ENCODE measurements at places on chromosomes 6 and 20.

- no peak for DNase-seq
These were observed 12.9 kb upstream of the FKBP1A start for GRCh38 chr20:1405801-1406200.

DNA sequence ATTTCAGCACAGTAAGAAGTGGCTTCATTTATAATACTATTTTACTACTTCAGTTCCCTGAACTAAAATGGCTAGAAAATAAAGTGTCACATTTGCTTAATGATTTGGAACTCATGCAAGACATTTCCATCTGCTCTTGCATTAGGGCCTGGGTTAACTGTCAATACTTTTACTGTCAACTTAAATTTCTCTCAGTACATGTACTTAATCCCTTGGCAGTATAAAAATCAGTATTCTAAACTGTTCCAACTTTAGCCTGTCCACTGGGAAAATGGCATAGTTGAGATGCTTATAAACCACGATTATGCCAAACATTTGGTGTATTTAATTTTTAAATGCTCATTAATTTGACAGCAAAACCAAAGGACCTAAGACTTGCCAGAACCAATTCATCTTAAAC lies 154.5 kb downstream of the ASCC3 start:
- no peak for DNase-seq

DNA sequence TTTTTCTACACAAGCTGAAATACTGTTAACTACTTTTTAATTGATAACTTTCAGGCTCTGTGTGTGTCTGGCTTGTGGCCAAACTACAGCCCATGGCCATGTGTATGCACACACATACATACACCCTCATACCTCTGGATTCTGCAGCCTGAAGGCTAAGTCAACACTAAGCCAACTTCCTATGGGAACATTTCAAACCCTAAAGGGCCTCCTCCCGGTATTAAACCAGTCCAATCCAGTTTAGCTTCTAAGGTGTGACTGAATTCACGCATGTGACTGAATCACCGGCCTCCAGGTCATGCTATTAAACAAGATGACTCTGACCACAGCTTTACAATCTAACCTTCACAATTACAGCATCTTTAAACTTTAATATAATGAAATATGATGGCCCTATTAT lies 20.7 kb upstream of the DST start:
- DNase-seq, result no peak

DNA sequence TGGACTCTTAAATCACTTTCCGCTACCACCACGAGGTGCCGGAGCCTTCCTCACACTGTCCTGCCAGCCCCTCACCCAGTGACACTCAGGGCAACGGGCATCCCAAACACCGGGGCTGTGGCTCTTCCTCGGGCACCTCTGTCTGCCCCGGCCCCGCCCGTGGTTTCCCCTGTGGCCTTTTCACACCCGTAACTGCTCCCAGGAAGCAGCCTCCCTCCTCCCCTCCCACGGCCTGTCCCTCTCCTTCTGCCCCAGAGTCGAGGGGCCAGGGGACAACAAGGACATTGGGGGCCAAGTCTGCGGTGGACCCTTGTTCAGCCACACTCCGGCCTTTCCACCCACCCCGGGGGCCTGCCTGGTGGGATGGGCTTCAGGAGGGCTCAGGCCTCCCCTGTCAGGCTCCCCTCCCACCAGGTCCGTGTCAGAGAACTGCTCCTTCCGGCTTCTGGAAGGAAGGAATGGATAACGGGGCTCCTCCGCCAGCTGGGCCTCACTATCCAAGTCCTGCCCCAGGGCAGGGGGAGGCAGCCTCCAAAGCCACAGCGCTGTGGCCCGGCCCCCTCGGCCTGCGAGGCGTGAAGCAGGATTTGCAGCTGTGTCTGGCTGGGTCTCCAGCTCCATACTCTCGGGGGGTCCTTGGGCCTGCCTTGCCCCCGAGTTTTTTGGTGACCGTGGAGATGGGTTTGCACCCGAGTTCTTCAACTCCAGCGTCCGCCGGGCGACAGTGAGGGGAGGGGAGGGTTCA lies 54.7 kb upstream of the CHRNA4 start:
- DNase-seq, result no peak

GRCh38 chr6:71908162-71908765 lies 21.9 kb downstream of the RIMS1 start:
- DNase-seq, result no peak

DNA sequence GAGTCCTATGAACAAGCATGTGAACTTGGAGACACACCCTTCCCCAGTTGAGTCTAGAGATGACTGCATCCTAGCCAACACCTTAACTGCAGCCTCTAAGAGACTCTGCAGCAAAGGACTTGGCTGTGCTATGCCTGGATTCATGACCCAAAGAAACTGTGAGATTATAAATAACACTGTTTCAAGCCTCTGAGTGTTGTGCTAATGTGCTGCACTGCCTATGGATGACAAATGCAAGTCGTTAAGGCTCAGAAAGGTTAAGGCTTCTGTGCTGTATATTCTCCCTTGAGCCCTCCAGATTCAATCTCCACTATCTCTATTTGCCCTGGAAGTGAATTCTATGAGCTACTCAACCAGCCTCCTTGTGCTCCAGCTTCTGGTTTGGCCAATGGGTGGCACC lies 116.5 kb upstream of the CBLN4 start:
- DNase-seq, result no peak
